Bone marrow (tissue), 2 donors: ENCODE measurements at places on chromosomes 5 and 9.

GRCh38 chr9:126516936-126517832, 96.5 kb upstream of the LMX1B start:
- DNase-seq: peak; percentile 47

GRCh38 chr9:126809068-126809467, 4.2 kb downstream of the ZBTB43 start:
- no peak for DNase-seq

- DNase-seq: no peak
These were observed 34.6 kb upstream of the CCL21 start for GRCh38 chr9:34744295-34745221.

DNA sequence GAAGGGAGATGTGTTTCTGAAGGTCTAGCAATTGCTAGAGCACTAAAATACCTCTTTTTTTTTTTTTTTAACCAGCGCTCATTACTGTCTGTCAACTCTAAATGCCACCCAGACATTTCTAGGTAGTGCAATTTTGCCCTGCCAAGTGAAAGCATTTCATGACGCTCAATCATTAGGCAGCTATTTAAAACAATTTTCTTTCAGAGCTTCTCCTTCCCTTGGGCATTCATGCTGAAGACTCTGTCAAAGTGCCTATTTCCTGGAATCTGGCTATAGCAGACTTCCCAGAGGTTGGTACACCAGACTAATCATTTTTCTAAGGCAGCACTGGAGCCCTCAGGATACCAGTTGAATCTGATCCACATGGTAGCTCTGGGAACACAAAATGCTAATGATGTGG, 97.0 kb upstream of the ANKRD55 start:
- DNase-seq: no peak
